ENCODE measurements at places on chromosomes 16 and 17.

GRCh38 chr16:89038811-89039735 is 54.6 kb upstream of the ACSF3 start:
- DNase-seq, result no peak

DNA sequence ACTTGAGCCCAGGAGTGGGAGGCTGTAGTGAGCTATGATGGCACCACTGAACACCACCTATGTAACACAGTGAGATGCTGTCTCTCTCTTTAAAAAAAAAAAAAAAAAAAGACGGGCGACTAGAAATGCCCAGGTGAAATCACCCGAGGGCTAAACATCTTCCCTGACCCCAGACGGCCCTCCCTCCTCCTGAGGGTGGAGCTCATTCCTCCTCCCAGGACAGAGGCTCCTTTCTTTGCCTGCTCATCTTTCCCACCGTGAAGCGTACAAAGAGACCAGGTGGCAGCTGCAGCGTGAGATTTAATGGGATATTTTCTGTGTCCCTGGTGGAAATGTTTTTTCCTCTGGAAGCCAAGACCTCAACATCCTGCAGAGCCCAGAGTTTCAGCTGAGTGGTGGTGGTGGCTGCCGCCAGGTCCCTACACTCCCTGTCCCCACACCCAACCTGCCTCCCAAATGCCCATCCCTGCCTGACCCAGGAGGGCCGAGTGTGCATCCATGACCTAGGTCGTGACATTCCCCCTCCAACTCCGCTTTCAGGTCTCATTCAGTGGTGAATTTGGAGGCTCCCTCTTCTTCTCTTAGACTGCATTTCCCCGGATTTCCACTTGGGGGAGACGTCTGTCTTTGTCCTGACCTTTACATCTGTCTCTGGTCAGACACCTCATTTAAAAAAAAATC is 14.4 kb upstream of the GPRC5B start:
- no peak for DNase-seq

- DNase-seq, result no peak
These were observed 287.9 kb downstream of the CPPED1 start for GRCh38 chr16:12515746-12516145.

GRCh38 chr16:2720064-2720457 is at the start of gene PRSS27:
PRSS27 (minus strand) TSS chr16:2720224; CDS start chr16:2720160, 64 bp downstream.
- no peak for DNase-seq

- no peak for DNase-seq
These were observed 24.8 kb downstream of the ITPRIPL2 start for GRCh38 chr16:19138601-19139000.

GRCh38 chr16:31134091-31134571 is 1.4 kb downstream of the PRSS8 start:
- DNase-seq, result no peak

DNA sequence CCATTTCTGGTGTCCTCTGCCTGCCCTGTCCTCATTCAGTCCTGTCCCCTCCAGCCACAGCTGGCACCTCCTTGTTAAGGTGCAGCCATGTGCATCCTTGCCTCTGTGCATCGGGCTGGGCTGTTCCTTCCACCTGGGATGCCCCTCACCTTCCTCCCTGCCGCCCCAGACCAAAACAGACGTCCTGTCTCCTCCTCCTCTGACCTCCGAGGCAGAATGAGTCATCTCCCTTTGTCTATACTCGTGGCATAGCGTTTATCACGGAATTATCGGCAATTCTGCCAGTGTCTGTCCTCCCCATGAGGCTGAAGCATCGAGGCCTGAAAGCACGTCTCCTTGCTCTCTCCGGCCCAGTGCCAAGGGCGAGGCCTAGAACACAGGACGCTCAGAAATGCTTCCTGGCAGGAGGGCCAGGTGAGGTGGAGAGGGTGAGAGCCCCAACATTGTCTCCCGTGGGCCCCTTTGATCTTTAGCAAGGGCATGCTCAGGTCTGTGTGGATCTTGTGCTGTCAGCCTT is 4.6 kb downstream of the RAI1 start:
- DNase-seq, result no peak

DNA sequence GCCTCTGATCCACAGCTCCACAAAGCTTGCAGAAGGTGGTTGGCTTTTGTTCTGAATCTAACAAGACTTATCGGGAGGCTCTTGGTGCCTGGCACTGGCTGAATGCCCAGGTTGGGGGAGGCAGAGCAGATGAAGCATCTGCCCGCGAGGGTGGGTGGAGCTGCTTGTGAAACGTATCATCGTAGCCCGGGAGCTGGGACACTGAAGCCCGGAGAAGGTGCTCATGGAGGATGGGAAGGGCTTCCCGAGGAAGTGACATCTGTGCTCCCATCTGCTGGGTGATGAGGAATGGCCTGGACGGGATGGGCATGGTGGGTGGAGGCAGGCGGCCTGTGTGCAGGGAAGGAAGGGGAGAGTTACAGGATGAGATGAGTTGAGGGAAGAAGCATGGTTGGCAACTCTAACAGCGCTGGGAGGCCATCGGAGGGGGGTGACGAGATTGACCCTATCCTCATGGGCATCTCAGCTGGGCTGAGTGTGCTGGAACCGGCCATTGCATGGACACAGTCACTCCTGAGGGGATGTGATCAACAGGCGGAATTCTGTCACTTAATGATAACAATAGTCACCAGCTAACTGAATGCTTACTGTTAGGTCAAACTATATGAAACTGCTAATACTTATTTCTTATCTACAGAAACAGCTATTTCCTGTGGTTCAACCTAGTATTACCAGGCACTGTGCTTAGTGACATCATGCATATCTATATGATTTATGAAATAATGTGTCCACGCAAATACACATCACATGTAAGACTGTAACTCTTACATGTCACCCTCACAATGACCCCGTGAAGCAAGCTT is 102.7 kb downstream of the ABCC6 start:
- DNase-seq, result no peak

- no peak for DNase-seq
These were observed 9.7 kb upstream of the RNPS1 start for GRCh38 chr16:2277466-2278271.

GRCh38 chr16:67664871-67665270 is 1.7 kb downstream of the ENKD1 start:
- DNase-seq, result no peak

- no peak for DNase-seq
These were observed 3.2 kb downstream of the INCA1 start for GRCh38 chr17:4994081-4994595.

DNA sequence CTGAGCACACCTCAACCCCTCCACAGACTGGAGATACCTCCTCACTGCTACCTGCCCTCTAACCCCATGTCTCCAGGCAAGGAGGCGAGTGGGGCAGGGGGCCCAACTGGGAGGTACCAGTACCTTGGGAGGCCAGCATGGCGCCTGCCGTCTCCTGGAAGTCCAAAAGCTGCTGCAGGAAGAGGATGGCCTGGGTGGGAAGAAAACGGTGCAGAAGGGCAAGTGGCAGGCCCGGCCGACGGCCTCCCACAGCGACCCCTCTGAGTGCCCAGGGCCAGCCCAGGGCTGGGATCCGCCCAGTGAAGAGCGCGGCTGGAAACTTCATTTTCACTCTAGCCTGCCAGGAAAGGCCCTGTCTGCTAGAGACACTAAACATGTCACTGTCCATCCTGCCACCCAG is 8.5 kb downstream of the ZACN start:
- no peak for DNase-seq

DNA sequence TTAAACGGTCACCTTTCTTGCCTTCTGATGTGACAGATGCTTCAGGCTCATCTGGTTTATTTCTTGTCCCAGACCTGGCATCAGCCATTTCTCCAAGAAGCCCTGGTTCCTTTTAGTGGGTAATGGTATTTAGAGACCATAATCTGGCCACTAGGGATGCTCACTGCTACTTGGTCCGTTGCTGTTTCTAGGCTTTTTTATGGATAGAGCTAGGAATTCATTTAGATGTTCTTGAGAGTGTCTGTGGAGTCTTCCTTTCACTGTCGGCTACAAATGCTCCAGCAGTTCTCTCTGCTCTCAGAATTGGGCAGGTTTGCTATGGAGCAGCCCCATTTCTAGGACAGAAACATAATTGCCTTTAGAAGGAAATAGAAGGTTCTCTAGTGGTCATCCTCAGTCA is 214.5 kb downstream of the KATNIP start:
- DNase-seq, result no peak

GRCh38 chr17:76953946-76954345 is 85.7 kb downstream of the MGAT5B start:
- DNase-seq, result no peak

DNA sequence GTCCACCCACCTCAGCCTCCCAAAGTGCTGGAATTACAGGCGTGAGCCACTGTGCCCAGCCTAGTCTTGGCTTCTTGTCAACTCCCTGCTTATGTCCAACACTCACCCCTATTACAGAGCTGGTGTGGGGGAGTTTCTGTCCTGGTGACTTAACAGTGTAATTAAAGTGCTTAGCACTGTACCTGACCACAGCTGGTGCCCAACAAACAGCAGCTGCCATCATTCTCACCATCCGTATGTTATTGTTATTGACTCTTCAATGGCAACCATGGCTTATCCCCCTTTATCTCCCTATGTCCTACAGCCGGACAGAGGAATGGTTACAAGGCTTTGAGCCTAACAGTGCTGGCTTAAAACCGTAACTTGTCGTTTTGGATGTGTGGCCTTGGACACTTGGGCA is 17.0 kb upstream of the BRCA1 start:
- no peak for DNase-seq

DNA sequence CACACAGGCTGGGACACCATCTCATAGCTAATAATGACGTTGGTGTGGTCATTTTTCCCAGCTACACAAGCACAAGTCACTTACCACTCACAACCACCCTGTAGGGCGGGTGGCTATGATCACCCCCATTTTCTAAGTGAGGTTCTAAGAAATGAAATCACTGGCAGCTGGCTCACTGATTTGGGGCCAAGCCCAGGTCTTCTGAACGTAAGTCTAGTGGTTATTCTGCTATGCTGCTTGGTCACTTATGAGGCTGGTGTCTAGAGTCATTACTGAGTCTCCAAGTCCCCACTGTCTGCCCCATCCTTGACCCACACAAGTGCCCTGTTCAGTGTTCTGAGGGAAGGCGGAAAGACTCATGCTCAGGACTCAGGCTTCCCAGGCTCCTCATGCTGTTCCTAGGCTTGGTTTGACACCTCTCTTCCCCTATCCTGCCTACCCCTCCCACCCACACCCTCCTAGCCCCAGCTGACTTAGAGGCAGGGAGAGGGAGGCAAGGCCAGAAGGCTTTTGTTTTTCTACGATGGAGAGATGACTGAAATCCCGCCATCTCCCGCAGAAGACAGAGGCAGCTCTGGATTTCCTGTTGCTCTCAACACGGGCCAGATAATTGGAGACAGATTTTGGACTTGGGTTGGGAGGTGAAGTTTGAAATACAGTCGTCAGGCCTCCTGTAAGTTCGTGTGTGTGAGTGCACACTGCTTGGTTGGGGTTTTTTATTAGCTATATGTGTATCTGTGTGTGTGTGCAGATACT is 32.2 kb downstream of the FZD2 start:
- DNase-seq, result no peak

DNA sequence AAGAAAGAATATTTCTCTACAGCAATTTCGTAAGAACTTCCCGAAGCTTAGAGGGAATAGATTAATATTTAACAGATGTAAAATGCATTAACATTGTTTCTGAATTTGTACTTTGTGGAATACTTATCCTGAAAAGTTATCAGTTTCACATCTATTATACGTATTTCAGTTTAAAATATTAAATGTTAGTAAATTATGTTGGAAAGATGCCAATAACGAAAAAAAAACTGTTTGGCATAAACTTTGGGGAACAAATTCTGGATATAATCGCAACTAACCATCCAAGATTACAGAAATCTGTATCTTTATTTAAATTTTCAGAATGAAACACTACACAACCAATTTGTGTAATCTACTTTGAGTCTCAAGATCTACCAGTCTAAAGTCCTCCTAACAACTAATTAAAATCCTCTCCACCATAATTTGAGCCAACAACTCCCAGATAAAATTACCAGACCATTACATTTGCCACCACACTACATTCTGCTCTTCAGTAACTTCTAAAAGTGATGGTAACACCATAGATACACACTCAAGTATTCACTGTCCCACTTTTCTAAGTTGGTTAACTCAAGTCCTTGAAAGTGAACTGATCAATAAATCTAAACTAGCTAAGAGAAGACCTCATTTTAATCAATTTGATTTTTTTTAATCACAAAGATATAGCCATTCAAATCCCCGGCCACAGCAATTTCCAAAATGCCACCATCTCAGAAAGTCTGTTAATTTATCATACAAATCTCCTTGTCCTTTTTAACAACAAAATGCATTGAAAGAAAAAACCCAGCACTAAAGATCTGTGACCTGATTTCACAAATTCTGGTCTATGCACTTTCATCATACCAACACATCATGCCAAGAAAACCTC is 2.0 kb downstream of the SIAH1 start:
- DNase-seq, result no peak

DNA sequence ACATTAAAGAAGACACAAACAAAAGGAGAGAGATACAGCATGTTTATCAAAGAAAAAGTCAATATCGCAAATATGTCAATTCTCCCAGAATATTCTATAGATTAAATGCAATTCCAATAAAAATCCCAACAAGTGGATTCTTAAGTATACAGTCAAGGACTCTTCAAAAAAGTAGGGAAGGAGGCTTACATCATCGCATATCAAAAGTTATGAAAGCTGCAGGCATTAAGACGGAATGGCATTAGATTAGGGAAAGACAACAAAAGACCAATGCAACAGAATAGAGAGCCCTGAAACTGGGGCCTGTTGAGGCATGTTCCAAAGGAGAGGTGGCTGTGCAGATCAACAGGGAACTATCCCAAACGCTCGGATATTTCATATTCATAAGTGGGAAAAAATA is 76.0 kb downstream of the MARCHF10 start:
- DNase-seq, result no peak

All from activated naive CD8-positive, alpha-beta T cell treated with anti-CD3 and anti-CD28 coated beads, Interleukin-2, amount 10 ng/mL, durations not matched to agents 7 days and 5 days (primary cell).